ENCODE measurements at places on chromosomes 1 and 21.

- no peak for DNase-seq
These were observed 826 bp downstream of the LAPTM5 start for GRCh38 chr1:30756545-30757351.

DNA sequence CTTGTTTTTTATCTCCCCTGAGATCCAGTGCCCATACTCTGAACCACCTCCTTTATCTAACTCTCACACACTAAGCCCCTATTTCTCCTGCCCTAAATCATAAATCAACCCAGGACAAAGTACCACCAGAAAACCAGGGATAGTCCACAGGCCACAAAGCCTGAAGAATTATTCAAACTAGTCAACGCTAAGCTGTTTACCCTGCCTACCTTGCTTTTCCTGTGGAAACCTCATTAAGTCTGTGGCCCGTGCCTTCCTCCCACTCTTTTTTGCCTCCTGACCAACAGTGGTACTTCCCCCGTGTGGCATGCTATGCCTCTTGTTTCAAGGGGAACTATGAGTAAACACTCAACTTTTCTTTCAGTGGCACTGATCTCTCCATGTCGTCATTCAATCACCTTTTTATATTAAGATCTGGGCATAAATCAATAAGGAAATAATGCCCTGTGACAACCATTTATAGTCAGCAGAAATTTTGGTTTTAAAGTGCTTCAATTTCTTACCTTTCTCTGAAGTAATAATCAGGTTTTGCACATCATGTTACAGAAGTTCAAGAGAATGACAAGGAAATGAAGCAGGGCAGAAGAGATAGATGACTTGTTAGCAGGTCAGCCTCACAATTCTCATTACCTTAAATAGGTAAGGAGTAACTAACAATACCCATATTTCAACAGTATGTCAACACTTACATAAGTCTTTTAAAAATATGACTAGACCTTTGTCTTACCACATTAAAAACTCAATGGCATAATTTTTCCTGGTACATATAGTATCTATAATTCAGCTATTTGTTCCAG lies 32.1 kb downstream of the EYA3 start:
- peak; percentile 14 for DNase-seq

- DNase-seq: no peak
These were observed 363.2 kb upstream of the SNX7 start for GRCh38 chr1:98298319-98298718.

GRCh38 chr1:223776826-223777454 lies 64.6 kb downstream of the CAPN2 start:
- no peak for DNase-seq

GRCh38 chr1:44557778-44558177 lies 116.5 kb downstream of the TMEM53 start:
- DNase-seq: no peak

GRCh38 chr1:152047413-152047729 lies 10.6 kb upstream of the S100A11 start:
- DNase-seq: no peak

DNA sequence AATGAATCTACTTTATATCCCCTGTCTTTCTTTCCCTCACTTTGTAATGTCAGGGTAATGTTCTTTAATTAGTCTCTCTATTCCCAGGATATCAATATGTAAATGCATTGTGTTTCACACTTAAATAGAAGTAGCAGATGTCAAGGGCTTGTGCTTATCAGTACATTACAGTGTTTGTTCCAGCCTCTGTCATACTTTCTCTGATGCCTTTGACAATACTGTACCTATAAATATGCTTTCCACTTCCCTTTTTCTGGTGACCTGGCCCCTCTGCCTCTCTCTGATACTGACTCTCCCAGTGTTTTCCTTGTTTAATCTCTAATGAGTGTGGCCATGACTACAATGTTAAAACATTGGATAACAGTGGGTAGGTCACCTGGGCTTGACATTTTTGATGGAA lies 862.0 kb upstream of the NEGR1 start:
- DNase-seq: no peak
